ENCODE measurements at places on chromosomes 12 and 14. TPM values are rescaled to one million over a fixed set of nuclear protein-coding genes. Genes with fewer than 3 reads are reported as not detected.

RNASE1 gene
- total RNA-seq = 12.0 TPM

EPYC gene
- total RNA-seq = not detected

SLC7A8 gene
- total RNA-seq = 22.2 TPM

KRT3 gene
- 1.1 TPM for total RNA-seq

FBXO34 gene
- 43.1 TPM for total RNA-seq

REM2 gene
- total RNA-seq = 0.19 TPM

STYK1 gene
- 8.7 TPM for total RNA-seq

NUDT14 gene
- 17.6 TPM for total RNA-seq

DHRS1 gene
- total RNA-seq = 81.6 TPM

NANOG gene
- total RNA-seq = not detected

TPPP2 gene
- total RNA-seq = not detected

KIAA0586 gene
- 13.6 TPM for total RNA-seq

MTHFD1 gene
- 66.0 TPM for total RNA-seq

OR6C74 gene
- not detected for total RNA-seq

PFDN5 gene
- total RNA-seq = 638 TPM
